Mesenchymal stem cell (in vitro differentiated cells and primary cell): ENCODE measurements at places on chromosomes 6 and 20.

DNA sequence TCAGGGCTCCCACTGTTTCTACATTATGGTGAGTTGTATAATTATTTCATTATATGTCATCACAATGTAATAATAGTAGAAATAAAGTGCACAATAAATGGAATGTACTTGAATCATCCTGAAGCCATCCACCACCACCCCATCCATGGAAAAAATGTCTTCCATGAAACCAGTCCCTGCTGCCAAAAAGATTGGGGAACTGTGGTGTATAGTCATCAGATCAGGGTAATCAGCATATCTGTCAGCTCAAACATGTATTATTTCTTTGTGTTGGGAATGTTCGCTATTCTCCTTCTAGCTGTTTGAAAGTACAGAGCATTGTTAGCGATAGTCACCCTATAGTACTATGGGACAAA lies 33.8 kb upstream of the SLC22A23 start:
- no peaks in the 10 kb centered on the region for H3K4me1 ChIP-seq

DNA sequence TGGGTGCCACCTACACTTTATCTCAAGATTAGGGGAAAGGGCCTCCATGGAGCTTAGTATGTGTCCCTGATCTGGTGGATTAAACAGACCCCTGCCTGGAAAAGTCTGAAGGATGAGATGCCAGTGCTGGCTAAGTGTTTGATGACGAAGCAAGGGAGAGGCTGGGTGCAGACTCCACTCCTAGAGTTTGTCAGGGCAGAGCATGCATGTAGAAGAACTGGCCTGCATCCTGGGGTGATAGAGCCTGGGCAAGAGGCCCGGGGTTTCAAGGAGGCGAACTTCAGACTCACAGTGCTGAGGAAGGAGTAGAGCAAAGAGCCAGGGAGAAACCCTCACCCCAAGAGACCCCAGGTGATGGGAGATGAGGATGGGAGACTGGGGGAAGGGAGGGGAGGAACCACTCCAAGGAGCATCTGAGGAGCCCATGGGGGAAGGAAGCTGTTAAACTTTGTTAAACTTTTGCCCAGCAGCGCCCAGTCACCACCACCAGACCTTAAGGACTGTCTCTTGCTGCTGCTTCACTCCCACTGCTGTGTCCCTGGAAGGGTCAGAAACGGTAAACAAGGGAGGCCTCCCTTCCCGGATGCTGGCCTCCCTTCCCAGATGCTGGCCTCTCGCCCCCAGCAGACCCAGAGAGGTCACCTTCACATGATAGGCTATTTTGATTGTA lies 61.6 kb downstream of the RPRD1B start:
- H3K27me3 ChIP-seq: no peaks in the 10 kb centered on the region
- H3K36me3 ChIP-seq: peaks cover 6% of the 10 kb centered on the region
- peak; percentile 42 for DNase-seq

GRCh38 chr6:33088258-33088930 lies 12.6 kb downstream of the HLA-DPB1 start:
- no peak for DNase-seq
- H3K4me1 ChIP-seq: no peaks in the 10 kb centered on the region
- peaks cover 45% of the 10 kb centered on the region for H3K36me3 ChIP-seq
- no peak overlapping the region for H3K4me3 ChIP-seq

- DNase-seq: peak; percentile 42
- H3K36me3 ChIP-seq: no peaks in the 10 kb centered on the region
- H3K4me1 ChIP-seq: no peaks in the 10 kb centered on the region
- H3K27me3 ChIP-seq: peaks cover 25% of the 10 kb centered on the region
Measured at GRCh38 chr20:44057698-44058675, 129.0 kb downstream of the JPH2 start.

GRCh38 chr6:90285042-90285481 lies 11.6 kb downstream of the BACH2 start:
- no peak overlapping the region for H3K4me3 ChIP-seq
- peaks cover 5% of the 10 kb centered on the region for H3K4me1 ChIP-seq
- no peaks in the 10 kb centered on the region for H3K27me3 ChIP-seq
- H3K36me3 ChIP-seq: no peaks in the 10 kb centered on the region
- peak overlapping the region; percentile 84 for H3K27ac ChIP-seq

DNA sequence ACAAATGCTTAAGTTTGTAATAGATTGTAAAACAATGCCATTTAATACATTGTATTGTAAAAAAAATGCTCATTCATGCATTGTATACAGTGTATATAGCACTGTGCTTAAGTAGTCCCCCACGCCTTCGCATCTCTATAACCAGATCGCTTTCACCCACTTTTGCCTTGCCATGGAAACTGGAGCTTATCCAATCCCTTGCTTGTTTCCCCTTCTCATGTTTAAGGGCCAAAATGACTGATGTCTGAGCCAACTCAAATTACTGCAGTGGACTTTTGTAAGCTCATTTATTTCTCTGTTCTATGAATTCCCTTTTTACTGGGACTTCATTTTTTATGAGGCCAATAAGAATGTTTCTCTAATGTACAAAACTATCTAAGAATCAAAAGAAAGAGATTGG lies 730.9 kb upstream of the GJE1 start:
- H3K27ac ChIP-seq: no peak overlapping the region
- no peaks in the 10 kb centered on the region for H3K27me3 ChIP-seq
- no peak overlapping the region for H3K4me3 ChIP-seq
- no peaks in the 10 kb centered on the region for H3K4me1 ChIP-seq
- H3K36me3 ChIP-seq: no peaks in the 10 kb centered on the region

DNA sequence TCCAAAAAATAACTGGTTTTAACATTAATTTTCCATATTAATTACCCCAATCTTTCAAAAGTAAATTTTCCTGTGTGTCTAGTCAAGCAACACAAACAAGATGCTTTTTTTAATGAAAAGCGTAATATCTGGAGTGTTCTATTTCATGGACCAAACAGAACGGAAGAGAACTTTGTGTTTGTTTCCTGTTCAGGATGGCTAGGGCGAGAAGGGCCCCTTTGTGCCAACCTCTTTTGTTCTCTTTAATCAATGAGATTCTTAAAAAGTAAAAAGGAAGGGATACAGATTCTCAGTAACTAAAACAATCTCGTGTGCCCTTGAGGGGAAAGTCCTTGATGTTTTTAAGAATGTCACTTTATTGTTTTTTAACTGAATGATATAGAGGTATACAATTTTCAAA lies 55.7 kb downstream of the GNAS start:
- H3K36me3 ChIP-seq: peaks cover 48% of the 10 kb centered on the region
- peaks cover 4% of the 10 kb centered on the region for H3K4me1 ChIP-seq
- H3K27me3 ChIP-seq: no peaks in the 10 kb centered on the region
- no peak overlapping the region for H3K4me3 ChIP-seq

DNA sequence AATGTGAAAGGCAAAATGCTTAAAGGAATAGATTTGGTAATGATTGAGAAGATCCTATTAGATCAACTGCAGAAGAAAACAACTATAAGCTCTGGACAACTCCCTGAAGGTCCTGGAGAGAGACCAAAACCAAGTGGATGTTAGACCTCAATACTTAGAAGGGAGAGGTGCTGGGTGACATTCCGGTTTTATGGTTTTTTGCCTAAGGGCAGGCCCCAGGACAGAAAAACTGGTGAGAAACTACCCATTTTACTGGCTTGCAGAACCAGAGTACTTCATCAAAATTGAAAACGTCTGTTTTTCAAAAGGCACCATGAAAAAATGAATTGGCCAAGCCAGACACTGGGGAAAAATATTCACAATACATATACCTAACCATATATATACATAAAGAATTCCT lies 26.3 kb downstream of the SAMHD1 start:
- H3K27me3 ChIP-seq: no peaks in the 10 kb centered on the region
- peaks cover 38% of the 10 kb centered on the region for H3K36me3 ChIP-seq
- H3K4me1 ChIP-seq: peaks cover 2% of the 10 kb centered on the region
- no peak overlapping the region for H3K4me3 ChIP-seq
- H3K27ac ChIP-seq: no peak overlapping the region

DNA sequence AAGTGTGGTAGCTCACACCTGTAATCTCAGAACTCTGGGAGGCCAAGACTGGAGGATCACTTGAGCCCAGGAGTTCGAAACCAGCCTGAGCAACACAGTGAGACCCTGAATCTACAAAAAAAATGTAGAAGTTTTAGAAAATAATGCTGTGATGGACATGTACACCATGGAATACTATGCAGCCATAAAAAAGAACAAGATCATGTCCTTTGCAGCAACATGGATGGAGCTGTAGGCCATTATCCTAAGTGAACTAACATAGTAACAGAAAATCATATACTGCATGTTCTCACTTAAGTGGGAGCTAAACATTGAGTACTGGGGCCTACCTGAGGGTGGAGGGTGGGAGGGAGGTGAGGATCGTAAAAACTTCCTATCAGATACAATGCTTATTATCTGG lies 110.8 kb downstream of the PRND start:
- H3K4me3 ChIP-seq: no peak overlapping the region
- no peaks in the 10 kb centered on the region for H3K36me3 ChIP-seq

- peaks cover 4% of the 10 kb centered on the region for H3K4me1 ChIP-seq
- DNase-seq: no peak
- H3K27me3 ChIP-seq: no peaks in the 10 kb centered on the region
- H3K4me3 ChIP-seq: peak overlapping the region; percentile 95
- H3K36me3 ChIP-seq: peaks cover 25% of the 10 kb centered on the region
Measured at GRCh38 chr6:30557683-30557981, 537 bp downstream of the PRR3 start.

DNA sequence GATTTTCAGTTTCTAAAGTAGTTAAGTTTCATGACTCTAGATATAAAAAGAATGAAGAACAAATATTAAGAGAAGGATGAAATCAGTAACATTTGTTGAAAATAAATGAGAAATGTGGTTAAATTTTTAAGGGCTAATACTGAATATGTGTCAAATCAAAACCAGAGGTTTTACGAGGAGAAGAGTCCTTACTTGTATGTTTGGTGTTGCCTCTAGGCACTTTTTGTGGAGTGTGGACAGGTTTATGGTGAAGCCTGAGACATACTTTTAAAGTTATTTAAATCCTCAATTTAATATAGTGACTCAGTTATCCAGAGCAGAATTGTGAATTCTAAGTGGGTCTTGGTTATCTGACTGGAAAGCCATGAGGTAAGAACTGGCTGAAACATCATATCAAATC lies 68.7 kb downstream of the COL19A1 start:
- H3K4me3 ChIP-seq: no peak overlapping the region
- no peaks in the 10 kb centered on the region for H3K4me1 ChIP-seq
- no peak overlapping the region for H3K27ac ChIP-seq
- H3K36me3 ChIP-seq: no peaks in the 10 kb centered on the region
- DNase-seq: no peak
- no peaks in the 10 kb centered on the region for H3K27me3 ChIP-seq

DNA sequence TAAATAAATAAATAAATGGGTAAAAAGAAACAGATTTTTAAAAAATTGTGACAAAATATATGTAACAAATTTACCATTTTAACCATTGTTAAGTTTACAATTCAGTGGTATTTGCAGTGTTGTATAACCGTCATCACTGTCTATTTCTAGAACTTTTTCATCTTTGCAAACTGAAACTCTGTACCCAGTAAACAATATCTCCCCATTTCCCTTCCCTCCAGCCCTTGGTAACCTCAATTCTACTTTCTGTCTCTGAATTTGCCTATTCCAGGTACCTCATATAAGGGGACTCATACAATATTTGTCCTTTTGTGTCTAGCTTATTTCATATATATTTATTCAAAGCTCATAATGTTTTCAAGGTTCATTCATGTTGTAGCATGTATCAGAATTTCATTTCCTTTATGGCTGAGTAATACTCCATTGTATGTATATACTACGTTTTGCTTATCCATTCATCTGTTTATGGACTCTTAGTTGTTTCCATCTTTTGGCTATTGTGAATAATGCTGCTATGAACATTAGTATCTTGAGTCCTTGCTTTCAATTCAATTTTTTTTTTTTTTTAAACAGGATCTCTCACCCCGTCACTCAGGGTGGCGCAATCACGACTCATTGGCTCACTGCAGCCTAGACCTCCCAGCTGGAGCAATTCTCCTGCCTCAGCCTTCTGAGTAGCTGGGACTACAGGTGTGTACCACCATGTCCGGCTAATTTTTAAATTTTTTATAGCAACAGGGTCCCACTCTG lies 8.9 kb downstream of the MANBAL start:
- no peaks in the 10 kb centered on the region for H3K27me3 ChIP-seq
- peaks cover 25% of the 10 kb centered on the region for H3K36me3 ChIP-seq
- H3K4me3 ChIP-seq: no peak overlapping the region
- H3K4me1 ChIP-seq: peaks cover 15% of the 10 kb centered on the region
- DNase-seq: peak; percentile 72
- no peak overlapping the region for H3K27ac ChIP-seq

- H3K27ac ChIP-seq: no peak overlapping the region
- no peak for DNase-seq
- no peak overlapping the region for H3K4me3 ChIP-seq
- peaks cover 23% of the 10 kb centered on the region for H3K4me1 ChIP-seq
Measured at GRCh38 chr20:38729767-38730166, 5.5 kb downstream of the SLC32A1 start.

GRCh38 chr20:41047279-41047974 lies 18.8 kb downstream of the TOP1 start:
- H3K4me1 ChIP-seq: peaks cover 8% of the 10 kb centered on the region
- H3K27me3 ChIP-seq: no peaks in the 10 kb centered on the region

DNA sequence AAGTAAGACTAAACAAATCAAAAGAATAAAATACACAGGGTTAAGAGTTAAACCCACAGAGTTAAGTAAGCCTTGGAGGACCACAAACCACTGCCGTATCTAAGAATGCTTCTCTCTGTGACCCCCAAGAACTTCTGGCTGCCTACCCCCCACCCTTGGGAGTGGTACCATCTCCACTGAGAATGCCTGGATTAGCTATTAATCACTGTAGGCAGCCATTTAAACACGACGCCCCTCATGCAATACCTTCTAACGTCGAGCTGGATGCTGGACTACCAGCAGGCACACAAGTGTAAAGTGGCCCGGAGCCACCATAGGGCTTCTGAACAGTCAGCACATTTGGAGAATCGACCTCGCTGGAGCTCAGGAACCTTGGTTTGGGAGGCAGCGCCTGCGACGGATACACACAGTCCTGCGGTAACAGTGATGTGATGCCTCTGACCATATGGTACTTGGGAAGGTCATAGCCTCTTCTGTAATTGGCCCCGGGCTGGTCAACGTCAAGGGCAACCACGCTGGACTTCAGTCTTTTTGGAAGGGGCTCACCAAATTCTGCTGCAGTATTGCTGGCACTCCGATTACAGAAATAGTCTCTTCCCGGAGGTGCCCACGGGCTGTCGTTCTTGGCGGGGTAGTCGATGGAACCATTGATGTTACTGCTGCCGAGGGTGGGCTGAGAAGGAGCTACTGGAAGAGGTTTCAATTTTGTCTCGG lies 18.0 kb downstream of the ZNF217 start:
- no peak overlapping the region for H3K27ac ChIP-seq
- no peak for DNase-seq
- peaks cover 2% of the 10 kb centered on the region for H3K4me1 ChIP-seq
- no peaks in the 10 kb centered on the region for H3K27me3 ChIP-seq
- H3K4me3 ChIP-seq: no peak overlapping the region

DNA sequence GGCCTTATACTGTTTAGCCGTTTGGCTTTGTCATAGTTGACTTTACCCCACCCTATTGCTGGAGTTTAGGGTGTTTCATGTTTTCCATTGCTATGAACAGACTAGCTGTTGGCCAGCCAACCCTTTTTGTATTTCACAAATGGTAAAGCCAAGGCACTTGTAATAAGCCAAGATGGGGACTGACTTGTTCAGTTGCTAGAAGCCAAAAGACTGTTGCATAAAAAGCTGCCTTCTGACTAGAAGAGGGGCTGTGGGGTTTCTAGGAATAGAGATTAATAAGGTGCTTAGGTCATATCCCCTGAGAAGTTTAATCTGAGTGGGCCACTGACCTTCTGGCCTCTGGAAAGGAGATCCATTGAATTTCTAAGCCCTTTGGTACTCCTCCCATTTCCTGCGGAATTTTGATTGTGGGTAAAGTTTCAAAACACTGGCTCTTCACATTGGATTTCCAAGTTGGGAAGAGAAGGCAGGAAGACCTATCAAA lies 211.1 kb downstream of the PLCB4 start:
- no peak overlapping the region for H3K4me3 ChIP-seq
- peaks cover 8% of the 10 kb centered on the region for H3K36me3 ChIP-seq
- H3K4me1 ChIP-seq: no peaks in the 10 kb centered on the region
- no peak overlapping the region for H3K27ac ChIP-seq
- peaks cover 4% of the 10 kb centered on the region for H3K27me3 ChIP-seq
